ENCODE measurements at places on chromosomes 2 and 18.

DNA sequence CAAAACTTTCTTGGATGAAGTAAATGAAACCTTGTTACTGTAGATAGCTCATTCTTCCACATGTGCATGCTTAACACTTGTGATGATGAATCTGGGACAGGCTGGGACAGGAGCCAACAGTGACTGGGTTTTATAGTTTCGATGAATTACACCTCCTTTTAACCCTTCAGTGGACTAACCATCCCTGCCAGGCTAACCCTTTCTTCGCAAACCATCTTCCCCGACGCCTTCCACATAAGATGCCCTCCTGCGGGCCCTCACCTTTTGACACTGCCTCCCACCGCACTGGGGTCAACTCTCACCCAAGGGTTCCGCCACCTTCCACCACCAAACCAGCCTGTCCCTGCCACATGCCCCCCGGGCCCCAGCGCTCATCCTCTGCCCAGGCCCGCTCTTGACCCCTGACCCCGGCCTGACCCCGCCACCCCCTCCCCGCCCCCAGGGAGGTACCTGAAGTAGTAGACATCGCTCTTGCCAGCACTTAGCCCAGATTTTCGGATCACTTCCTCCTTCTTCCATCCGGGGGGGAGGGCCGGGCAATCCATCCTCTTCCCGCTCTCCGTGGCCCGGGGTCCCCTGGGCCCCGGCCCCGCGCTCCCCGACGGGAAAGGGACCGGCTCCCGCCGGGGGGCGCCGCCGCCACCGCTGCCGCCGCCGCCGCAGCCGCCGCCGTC lies 764 bp downstream of the MBD2 start:
- DNase-seq, result peak; percentile 20

- DNase-seq, result no peak
Observed at GRCh38 chr2:46174345-46175170, 122.6 kb upstream of the EPAS1 start.

DNA sequence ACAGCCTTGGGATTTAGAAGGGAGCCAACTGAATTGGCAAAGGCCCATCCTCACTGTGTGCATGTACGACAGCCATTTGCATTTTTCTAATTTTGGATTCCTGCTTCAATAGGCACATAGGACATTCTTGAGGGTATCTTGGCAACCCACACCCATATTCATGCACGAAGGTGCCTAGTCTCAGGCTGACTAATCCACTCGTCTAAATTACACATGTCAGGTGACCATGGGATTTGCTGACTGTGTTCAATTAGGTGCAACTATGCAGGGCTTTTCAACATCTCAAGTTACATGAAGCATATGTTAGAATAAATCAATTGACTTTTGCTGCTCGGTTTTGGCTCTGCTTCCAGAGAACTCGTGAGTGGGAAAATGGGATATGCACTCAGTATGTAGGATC lies 249.7 kb downstream of the SP3 start:
- DNase-seq, result no peak

DNA sequence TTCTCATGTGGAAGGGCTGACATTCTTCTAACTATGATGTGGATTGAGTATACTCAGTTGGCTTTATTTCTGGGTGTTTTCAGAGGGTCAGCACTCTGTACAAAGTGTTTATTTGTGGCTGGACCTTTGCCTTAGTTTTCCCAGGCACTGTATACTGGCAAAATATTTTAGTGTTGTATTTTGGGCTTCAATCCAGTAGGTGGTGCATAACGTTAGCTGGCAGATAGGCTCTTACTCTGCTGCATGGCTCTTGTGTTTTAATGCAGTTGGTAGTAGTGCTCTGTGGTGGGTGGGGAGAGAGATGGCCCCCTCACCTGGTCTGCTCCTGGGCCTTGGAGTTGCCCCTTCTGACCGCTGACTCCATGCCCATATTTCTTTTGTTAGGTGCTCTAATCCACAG lies 75.6 kb upstream of the REG3A start:
- no peak for DNase-seq

DNA sequence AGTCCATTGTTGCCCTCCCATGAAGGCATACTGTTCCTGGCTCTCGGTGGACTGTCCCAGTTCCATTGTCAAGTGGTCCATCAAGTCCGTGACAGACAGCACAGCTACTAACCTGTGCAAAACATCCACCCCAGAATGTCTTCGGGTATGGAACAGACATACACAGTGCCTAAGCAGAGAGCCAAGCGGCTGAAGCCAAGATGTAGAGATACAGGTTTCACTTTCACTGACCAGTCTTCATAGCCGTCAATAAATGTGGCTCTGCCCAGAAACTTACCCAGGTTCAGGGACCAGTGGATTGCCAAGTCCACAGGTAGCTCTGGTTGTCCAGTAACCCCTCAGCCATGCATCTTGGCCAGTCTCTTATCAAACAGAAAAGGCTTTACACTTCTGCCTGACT lies 10.7 kb upstream of the PAPOLG start:
- no peak for DNase-seq

DNA sequence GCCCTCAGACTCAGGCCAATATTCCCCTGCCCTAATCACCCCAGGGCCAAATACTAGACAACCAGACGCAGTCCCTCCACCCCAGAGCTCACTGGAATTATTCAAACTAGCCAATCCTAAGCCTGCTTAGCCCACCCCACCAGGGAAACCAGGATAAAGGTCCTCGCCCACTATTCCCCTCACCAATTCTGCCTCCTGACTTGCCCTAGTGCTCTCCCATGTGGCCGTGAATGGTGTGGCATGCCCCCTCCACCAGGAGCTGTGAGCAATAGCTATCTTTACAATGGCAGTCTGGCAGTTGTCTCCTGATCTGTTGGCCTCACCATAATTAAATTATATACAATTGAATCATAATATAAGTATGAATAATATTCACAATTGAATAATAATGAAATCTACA lies 42.3 kb downstream of the FAM124B start:
- DNase-seq, result no peak

GRCh38 chr2:126790987-126791780 lies 107.5 kb upstream of the TEX51 start:
- no peak for DNase-seq

- DNase-seq, result peak; percentile 91
Observed at GRCh38 chr2:96507957-96508520, 2.9 kb upstream of the NEURL3 start.

DNA sequence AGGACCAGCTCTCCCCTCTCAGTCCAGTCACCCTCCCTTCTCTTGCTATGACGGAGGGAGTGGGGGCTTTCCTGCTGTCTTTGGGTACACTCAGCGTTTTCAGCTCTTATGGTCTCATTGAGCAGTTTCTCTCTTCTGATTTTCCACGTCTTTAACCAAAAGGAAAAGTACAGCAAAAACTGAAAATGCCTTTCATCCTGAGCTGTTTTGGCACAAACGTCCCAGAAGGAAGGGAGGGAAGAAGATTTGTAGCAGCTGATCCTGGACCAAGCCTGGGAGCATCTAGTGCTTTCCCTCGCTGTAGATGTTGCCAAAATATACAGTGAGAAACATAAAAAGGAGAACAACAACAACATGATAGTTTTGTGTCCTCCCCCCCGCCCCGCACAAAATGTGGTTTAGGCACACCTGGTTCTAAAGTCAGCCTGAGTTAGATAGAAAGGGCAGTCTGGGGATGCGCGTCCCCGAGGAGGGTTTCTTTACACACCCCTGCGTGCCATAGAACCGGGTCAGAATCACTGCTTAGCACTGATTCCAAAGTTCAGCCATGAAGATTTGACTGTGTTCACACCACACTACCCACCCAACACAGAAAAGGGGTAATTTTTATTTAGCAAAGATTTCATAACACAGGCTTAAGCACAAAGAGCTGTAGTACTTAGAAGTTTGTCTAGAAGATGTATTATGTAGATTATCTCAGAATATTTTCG lies 53.4 kb downstream of the SLC40A1 start:
- DNase-seq, result no peak

GRCh38 chr18:62586151-62586774 lies 63.4 kb downstream of the ZCCHC2 start:
- peak; percentile 82 for DNase-seq

DNA sequence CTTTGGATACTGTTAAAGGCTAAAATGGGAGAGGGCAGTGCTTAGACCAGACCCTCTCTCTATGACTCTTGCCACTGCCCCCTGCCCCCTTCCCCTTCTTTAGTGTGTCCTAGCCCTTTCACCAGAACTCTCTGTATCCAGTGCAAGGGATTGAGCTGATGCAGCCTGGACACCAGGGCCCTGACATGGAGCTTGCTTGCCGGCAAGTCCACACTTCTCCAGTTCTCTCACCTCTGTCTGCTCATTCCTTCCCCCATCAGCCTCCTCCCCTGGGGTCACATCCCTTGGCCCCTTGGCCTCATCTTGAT lies 1.5 kb upstream of the WNT6 start:
- no peak for DNase-seq

DNA sequence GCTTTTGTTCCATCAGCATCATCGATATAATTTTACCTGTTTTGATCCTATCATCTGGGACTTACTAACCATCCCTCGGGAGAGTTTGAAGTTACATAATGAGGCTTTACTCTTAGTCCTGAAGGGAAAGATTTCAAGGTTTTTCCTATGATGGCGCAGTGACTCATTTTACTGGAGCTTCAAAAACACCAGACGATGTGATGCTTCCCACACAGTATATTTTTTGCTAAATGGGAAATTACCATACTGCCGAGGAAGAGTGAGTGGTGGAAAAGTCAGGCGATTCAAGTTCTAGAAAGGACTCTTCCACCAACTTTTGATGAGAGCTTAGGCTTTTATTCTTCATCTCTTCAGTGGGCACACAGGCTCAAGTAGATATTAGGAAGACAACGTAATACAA lies 44.6 kb upstream of the GCG start:
- DNase-seq, result no peak

DNA sequence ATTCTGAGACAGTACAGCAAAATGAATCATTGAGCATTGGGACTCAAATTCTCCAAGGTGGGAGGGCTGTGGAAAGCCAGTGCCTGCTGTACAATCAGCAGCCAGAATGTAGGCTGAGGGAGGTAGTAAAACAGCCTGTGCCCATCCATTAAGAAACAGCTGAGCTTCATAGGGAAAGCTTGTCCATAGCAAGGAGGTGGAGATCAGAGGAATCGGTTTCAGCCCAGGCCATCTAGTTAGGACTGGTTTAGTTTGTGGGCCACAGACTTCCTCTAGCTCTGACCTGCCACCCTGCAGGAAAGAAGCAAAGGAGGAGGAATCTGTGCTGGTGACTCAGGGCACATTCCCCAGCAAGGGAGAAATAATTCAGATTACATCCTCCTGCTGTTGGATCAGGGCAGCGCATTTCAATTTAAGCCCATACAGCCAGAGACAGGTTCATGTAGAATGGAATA lies 333.4 kb downstream of the SETBP1 start:
- DNase-seq, result no peak

DNA sequence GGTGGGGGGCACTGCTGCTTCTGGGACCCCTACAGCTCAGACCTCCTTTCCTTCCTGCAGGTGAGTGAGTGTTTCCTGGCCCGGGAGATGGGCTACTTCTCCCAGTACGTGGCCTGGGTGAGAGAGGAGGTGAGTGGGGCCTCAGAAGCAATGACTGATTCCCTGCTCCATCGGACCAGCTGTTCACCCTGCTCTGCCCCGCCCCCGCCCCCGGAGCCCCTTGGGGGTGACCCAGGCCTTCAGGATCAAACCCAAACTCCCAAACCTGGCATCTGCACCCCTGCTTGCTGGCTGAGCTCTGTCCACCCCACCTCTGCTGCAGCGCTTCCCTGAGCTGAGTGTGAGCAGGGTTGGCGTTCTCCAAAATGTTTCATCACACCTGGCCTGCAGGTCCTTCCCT lies 9.8 kb upstream of the KCNIP3 start:
- no peak for DNase-seq

Measured in GM13977 (cell line).